T-helper 22 cell (primary cell): ENCODE measurements at places on chromosomes 12 and 14.

- no peak for DNase-seq
Measured at GRCh38 chr14:93231129-93231979, 24.3 kb downstream of the UBR7 start.

- no peak for DNase-seq
Measured at GRCh38 chr12:104177663-104178501, 37.7 kb upstream of the TXNRD1 start.

GRCh38 chr14:102771144-102771543 lies 6.1 kb upstream of the TRAF3 start:
- no peak for DNase-seq

GRCh38 chr12:54384591-54385041 lies at the start of gene ZNF385A:
Gene ZNF385A (minus strand): TSS chr12:54384733. CDS start chr12:54384514, 219 bp downstream.
- DNase-seq: no peak

DNA sequence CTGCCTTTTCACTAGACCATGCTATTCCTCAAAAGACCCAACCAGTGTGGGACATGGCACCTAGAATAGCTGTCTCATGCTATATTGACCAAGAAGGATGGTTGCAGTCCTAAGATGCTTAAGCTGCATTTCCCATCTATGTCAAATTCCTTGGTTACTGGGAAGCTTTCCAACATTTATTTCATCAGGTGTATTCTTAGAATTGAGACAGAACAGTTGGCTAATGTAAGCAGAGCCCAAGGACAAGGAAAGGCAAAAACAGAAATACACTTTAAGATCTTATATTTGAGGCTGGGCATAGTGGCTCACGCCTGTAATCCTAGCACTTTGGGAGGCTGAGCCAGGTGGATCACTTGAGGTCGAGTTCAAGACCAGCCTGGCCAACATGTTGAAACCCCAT lies 24.7 kb downstream of the ARG2 start:
- DNase-seq: no peak

DNA sequence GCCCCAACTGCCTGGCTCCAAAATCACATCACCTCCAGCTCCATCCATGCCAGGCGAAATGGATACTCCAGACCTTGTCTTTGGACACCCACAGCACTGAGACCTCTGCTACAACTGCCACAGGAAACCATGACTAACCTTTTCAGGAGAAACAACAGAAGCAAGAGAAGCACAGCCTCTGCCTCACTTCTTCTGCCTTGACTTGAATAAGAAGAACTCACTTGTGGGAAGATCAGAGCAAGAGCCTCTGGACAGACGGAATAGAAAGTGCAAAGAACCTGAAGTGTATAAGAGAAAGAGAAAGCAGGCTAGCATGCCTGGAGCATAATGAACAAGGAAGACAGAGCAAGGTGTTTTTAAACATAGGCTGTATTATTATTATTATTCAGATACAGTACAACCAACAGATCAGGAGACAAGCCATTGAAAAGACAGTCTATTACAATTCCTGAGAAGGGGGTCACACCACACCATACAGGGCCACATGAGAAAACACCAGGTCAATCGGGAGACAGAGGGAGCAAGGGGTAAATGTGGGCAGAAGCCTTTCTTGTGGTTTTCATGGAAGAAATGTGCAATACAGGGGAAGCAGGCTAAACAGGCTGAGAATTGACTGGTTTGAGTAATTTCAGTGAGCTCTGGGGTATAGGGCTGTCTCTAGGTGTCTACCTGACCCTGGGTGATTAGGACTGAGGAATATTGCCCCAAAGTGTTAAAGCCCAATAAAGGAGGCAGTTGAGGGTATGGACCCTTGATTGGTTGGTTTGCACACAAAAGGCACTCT lies 7.4 kb upstream of the OR10P1 start:
- no peak for DNase-seq

- DNase-seq: no peak
Measured at GRCh38 chr12:90253136-90253535, 544.5 kb upstream of the ATP2B1 start.
